ENCODE measurements at places on chromosomes 16 and 17.

DNA sequence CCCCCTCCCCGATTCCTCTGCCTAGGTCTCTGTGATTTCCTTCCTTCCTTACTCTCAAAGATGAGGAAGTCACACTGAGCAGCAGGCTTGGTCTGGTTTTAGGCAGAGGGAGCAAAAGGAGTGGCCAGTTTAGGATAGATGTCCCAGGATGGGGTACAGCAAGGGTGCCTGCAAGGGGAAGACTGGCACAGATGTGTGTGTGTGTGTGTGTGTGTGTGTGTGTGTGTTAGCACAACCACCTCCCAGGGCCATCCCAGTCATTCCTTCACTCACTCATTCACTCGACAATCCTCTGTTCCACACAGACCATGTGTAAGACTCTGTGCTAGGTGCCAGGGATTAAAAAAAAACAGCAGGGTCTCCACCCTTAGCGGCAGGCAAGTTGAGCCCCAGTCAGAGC, 35.9 kb downstream of the TMEM132E start:
- no peak for DNase-seq

- DNase-seq, result peak; percentile 55
Observed at GRCh38 chr17:29778956-29779811, 150.8 kb downstream of the SSH2 start.

DNA sequence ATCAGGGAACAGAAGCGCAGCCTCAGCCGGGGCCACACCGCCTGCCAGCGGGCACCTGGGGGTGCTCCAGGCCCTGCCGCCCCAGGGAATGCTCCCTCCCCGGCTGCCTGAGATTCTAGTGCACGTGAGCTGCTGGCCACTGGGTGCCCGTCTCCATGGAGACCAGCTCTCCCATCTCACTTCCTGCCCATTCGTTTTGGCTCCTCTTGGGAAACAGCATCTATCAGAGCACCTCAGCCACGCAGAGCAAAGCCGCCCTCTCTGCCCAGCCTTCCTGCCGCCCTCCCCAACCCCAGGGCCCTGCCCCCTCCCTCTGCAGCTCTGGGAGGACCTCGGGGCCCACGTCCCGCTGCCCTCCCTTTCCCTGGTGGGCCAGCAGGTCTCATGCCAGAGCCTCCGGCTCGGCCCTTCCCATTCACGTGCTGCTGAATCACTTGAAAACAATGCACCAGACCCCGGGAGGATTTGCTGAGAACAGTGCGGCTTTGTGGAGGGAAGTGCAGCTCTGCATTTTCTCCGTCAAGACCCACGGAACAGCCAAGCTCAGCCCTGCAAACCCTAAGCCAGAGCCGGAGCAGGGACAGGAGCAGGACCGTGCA, 19.4 kb downstream of the CEP295NL start:
- DNase-seq, result peak; percentile 78

DNA sequence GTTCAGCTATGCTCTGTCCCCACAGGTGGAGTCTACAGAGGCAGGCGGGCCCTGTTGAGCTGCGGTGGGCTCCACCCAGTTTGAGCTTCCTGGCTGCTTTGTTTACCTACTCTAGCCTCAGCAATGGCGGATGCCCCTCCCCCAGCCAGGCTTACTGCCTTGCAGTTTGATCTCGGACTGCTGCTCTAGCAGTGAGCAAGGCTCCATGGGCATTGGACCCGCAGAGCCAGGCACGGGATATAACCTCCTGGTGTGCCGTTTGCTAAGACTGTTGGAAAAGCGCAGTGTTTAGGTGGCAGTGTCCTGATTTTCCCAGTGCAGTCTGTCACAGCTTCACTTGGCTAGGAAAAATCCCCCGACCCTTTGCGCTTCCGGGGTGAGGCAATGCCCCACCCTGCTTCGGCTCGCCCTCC, 89.1 kb downstream of the BCAS3 start:
- no peak for DNase-seq

DNA sequence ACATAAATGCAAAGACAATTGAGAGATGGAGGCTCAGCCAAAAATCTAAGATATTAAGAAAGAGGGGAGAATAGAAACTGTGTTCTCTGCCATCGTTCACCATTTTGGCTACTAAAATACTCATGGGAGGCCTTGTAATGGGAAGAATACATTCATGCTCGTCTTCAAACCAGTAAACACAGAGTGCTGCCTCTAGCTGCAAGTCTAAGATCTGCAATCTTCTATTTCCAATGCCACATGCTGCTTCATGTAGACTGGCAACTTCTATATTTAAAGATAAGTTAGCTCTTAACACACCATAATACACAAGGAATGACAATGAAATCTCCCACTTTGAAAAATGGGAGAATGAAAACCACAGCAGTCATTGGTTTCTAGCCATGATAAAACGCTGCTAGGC, 387.3 kb downstream of the HS3ST3B1 start:
- DNase-seq, result no peak

DNA sequence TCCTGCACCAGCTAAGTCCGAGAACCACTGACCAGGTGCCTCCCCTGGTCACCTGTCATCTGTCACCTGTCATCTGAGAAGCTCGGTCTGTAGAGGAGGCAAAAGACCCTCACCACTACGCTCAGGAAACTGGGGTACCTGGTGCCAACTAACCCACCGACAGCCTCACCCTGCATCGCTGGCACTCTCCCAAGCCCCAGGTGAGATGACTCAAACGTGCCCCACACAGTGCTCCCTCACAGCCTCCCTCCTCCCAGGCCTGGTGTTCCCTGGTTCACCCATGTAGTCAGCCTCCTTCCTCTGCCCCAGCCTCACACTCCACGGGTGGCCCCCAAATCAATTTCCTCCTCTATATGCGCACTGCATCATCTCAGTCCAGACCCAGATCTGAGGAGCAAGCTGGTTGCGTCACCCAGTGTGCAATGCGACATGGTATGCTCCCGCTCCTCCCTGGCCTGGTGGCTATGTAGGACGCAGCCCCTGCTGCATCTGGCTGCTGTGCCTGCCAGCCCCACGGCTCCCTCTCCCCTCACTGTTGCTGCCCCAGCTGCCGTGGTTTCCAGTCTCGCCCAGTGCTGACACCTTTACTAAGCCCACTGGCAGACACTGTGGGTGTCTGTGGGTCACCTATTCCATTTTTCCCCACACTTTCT, 68.3 kb downstream of the GTF3C1 start:
- no peak for DNase-seq

DNA sequence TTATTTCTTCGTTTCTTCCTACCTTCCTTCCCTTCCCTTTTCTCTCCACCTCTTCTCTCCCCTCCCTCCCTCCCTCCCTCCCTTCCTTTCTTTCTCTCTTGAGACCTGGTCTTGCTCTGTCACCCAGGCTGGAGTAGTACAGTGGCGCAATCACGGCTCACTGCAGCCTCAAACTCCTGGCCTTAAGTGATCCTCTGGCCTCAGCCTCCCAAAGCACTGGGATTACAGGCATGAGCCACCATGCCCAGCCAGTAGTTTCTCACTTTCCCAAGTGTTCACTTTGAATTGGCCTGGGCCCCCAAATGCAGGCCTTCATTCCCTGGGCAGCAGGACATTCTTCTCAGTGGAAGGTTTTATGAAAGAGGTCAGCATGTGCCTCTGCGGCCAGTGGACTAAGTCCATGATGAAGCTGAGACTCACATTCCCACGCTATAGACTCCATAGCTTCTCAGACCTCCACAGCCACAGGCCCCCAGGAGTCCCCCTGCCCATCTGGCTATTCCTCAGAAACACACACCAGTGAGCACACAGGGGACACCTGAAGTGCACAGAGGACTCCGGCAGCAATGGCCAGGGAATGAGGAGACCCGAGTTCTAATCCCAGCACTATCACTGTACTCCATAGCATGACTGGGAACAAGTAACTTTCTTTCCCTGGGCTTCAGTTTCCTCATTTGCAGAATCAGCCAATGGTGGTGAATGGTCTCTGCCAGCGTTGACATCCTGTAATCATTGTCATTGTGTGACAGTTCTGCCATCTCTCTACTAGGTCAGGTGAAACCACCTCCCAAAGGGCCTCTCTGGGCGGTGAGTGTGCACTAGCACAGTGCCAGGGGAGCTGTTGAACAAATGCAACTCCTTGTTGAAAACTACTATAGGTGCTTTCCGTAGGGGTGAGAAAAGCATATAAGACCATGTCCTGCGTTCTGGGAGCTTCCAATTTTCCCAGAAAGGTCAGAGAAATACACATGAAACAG, 69.2 kb upstream of the TBX2 start:
- no peak for DNase-seq

- DNase-seq, result no peak
Observed at GRCh38 chr16:85618521-85618920, 5.4 kb downstream of the GSE1 start.

- DNase-seq, result no peak
Observed at GRCh38 chr17:34291721-34292348, 6.3 kb downstream of the CCL11 start.

DNA sequence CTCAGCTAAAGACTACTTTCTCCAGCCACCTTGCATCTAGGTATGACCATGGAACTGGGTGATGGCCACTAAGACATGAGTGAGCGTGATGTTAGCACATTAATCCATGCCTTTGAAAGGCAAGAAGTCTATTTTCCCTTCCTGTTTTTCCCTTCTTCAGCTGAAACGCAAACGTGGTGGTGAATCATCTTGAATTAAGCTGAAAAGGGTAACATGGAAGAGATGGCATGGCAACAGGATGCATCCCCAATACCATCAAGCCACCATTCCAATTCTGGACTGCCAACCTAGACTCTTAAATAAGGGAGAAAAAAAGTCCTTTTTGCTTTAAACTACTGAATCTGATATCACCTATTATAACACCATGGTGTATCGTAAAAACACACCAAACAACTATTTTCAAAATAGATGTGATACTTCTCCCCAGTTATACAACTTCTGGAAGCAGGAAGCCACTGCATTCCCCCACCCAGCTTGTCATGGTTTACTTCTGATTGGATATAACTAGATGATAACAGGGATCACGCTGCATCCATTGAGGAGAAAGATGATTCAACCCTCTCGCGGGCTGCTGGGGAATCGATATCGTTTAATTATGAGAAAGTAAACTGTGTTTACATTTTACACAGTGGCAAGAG, 368.6 kb downstream of the CDH13 start:
- DNase-seq, result no peak

- no peak for DNase-seq
Observed at GRCh38 chr16:69804297-69804696, 42.2 kb downstream of the WWP2 start.

DNA sequence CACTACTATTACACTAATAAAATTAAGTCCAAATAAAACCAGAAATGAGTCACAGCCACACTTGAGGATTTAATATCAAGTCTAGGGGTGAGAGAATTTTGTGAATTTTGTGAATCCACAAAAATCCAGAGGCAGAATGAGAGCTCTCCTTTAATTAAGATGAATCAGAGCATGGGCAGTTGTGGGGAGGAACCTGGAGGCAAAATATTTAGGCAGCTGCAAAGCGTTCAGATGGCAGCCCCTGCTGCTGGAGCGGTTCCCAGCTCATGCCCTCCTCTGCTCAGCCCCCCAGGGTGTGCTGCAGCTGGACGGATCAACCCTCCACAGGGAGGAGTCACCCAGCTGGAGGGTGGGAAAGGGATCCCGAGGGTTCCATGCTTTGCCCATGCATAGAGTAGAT, 43.4 kb upstream of the IRX6 start:
- no peak for DNase-seq

GRCh38 chr16:79788949-79789348, 188.4 kb upstream of the MAF start:
- no peak for DNase-seq

- no peak for DNase-seq
Observed at GRCh38 chr16:17548825-17549224, 78.1 kb upstream of the XYLT1 start.

DNA sequence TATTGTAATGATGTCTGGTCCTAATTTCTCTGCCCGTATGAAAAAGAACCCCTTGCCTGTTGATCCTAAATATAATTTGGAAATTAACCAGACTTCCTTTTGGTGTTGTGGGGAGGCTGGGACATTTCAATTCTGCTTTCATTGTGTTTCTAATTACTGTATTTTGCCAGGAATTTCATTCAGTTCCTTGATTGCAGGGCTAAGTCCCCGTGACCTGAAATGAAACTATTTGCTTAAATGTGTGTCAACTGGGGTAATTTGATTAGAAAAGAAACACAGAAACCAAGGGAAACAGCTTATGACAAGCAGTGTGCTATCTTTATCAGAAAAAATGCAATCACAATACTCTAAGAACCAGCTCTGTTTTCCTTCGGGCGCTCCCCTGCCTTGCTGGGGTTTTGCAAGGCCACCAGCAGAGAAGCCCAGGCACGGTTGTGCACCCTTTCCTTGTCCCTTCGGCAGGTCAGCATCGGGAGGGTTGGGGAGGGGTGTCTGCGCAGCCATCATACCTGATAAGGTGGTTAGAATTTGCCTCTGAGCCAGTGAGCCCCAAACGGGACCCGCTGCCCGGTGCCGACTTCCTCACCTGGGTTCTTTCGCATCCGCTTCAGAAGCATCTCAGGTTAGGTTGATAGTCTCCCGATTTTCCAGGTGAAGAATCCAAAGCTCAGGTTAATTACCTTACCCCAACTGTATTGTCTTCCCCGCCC, 19.4 kb downstream of the KLHL36 start:
- no peak for DNase-seq

DNA sequence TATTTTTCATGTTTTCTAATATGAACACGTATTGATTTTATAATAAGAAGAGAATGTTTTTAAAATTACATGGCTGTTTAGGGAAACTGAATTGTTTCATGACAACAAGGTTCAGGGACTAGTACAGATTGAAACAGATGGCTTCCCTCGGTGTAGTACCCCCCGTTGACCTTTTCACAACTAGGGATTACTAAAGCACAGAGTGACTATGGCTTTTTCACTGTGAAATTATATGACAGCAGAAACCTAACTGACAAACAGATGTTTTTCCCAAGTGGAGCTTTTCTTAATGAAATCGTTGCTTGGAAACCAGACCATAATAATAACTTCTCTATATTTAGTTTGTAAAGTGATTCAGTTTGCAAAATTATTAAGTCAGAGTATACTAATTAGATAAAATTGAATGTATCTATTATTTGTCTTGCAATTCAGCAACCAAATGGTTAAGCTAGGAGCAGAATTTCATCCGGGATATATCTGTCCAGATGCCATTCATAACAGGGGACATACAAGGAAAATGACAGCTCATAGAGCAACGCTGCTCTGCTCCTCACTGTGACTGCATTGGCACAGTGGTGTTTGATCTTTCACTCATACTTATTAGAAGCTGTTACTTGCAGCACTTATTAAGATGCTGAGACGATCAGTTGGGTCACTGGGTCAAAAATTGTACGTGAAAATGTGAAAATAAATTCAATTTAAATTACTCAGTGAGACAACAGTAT, 111.7 kb downstream of the TANGO6 start:
- peak; percentile 72 for DNase-seq

DNA sequence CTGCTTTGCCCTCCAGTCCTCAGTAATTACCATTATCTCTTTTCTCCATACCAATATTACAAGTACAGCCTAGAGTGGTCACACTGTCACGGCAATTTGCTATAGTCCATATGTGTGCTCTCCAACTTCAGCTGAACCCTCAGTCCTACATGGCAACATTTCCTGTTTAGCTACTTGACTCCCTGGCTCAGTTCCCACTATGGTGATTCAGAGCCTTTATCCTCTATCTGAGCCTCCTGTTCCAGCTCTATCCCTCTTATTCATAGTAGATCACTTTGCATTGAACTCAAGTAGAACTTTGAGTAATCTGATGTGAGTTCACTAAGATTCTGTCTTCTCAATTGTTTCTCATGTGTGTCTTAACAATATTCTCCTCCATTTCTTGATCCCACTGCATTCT, 43.7 kb upstream of the GOSR1 start:
- DNase-seq, result no peak

- no peak for DNase-seq
Observed at GRCh38 chr17:77366206-77366557, 225.4 kb downstream of the SEC14L1 start.

All from cerebellum (tissue), 4 donors.